Liver (tissue), 10 donors: ENCODE measurements at places on chromosomes 11 and 22. TPM values are rescaled to one million over a fixed set of nuclear protein-coding genes. Genes with fewer than 3 reads are reported as not detected.

The OR2AG2 gene
- not detected for polyA plus RNA-seq

The DUSP8 gene
- 0.33 TPM for polyA plus RNA-seq

The LDLRAD3 gene
- 0.88 TPM for polyA plus RNA-seq

The HTR3A gene
- polyA plus RNA-seq: not detected

The SLC6A5 gene
- not detected for polyA plus RNA-seq

The PHETA2 gene
- 0.89 TPM for polyA plus RNA-seq

The P2RY6 gene
- polyA plus RNA-seq: 1.3 TPM

The LARGE2 gene
- polyA plus RNA-seq: 1.7 TPM

The TMEM191B gene
- polyA plus RNA-seq: not detected

The STX3 gene
- polyA plus RNA-seq: 4.7 TPM

The L3MBTL2 gene
- 12.7 TPM for polyA plus RNA-seq

- no peaks in the 10 kb centered on the region for H3K27me3 ChIP-seq
- H3K27ac ChIP-seq: no peak overlapping the region
- no peaks in the 10 kb centered on the region for H3K4me1 ChIP-seq
- H3K36me3 ChIP-seq: peaks cover 7% of the 10 kb centered on the region
- no peak for DNase-seq
Measured at GRCh38 chr22:23306926-23307325, 126.6 kb downstream of the BCR start.

DNA sequence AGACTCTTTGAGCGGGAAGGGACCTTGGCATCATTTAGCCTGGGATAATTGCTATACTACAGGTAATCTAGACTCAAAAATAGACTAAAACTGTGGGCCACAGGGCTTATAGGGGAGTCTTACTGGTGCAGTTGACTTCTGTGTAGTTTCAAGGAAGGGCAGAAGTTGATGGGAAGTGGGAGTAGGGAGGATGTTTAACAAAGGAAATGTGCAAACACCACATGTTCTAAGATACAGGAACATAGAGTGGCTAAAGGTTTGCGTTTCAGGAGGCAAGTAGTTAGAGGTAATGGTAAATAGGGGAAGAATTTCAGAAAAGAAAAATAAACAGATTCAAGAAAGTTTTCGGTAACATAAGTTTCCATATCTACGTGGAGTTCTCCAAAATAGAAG lies 14.4 kb upstream of the SORL1 start:
- H3K27ac ChIP-seq: no peak overlapping the region
- no peak for DNase-seq
- H3K27me3 ChIP-seq: no peaks in the 10 kb centered on the region
- peaks cover 11% of the 10 kb centered on the region for H3K4me1 ChIP-seq
- no peaks in the 10 kb centered on the region for H3K36me3 ChIP-seq

DNA sequence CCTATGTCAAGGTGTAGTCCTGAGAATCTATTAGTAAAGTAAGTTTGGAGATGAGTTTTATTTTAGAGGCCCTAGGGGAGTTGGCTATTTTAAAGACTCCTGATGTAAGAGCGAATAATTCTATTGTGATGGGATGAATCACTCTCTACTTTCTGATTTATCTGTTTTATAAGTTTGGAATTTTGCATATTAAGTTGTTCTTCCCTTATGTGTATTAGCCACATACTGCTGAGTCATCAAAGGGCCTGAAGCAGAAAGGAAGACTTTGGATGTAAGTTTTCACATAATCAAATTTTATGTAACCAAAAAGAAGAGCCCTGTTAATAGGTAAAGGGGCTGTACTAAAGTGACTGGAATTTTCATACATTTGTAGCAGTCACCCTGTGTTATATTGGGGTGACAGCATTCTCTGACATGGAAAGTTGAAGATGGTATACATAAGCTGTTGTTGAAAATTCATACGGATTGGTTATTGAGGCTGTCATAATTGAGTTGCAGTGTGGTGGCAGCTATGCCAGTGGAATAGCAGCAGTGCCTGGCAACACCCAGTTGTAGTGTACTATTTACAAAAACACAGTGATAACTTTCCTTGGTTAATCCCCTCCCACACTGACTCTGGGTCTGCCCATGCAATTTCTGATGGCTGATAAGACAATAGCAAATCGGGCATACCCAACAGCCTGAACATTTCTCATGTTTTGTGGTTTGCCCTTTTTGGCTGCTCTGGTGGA lies 90.6 kb upstream of the NTM start:
- no peak overlapping the region for H3K27ac ChIP-seq
- H3K36me3 ChIP-seq: no peaks in the 10 kb centered on the region
- no peaks in the 10 kb centered on the region for H3K4me1 ChIP-seq
- no peak for DNase-seq

GRCh38 chr11:92969634-92970347 lies at the start of gene MTNR1B:
Gene MTNR1B (plus strand): TSS chr11:92969651. CDS start chr11:92969726, 75 bp downstream.
- DNase-seq: no peak
- H3K4me1 ChIP-seq: no peaks in the 10 kb centered on the region
- no peaks in the 10 kb centered on the region for H3K36me3 ChIP-seq
- H3K27ac ChIP-seq: no peak within 1 kb of the TSS
- no peak within 1 kb of the TSS for H3K4me3 ChIP-seq
- H3K27me3 ChIP-seq: no peaks in the 10 kb centered on the region

DNA sequence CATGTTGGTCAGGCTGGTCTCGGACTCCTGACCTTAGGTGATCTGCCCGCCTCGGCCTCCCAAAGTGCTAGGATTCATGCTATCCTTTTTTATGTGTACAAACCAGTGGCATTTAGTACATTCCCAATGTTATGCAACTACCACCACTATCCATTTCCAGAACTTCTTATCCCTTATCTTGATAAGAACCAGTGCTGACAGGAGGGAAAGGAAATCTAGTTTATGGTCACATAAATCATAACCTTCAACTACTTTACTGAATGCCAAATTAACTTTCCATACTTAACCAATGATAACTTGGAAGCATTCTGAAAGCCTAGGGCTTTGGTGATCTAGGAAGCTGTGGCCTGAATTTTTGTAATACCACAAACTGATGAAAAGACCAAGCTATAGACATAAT lies 170.4 kb downstream of the SWAP70 start:
- H3K27me3 ChIP-seq: no peaks in the 10 kb centered on the region
- no peaks in the 10 kb centered on the region for H3K4me1 ChIP-seq
- peaks cover 14% of the 10 kb centered on the region for H3K36me3 ChIP-seq
- no peak for DNase-seq

DNA sequence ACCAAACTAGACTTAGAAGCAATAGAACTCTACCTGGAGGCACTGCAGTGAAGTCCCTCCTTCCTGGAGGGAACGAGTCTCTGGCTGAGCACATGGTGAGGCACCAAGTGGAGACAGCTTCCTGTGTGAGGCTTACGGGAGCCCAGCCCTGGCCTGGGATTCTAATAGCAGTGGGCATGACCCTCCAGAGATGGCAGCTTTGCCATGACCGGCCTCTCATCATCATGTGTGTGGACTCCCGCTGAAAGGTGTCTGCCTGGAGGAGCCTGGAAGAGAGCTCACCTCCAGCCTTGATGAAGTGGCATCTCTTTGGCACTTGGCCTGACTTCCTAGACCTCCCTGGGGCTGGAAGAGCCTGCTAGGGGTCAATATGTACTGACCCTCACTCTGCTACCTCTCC lies 8.0 kb downstream of the DGAT2 start:
- no peaks in the 10 kb centered on the region for H3K27me3 ChIP-seq
- DNase-seq: no peak
- no peak overlapping the region for H3K4me3 ChIP-seq
- H3K36me3 ChIP-seq: no peaks in the 10 kb centered on the region

DNA sequence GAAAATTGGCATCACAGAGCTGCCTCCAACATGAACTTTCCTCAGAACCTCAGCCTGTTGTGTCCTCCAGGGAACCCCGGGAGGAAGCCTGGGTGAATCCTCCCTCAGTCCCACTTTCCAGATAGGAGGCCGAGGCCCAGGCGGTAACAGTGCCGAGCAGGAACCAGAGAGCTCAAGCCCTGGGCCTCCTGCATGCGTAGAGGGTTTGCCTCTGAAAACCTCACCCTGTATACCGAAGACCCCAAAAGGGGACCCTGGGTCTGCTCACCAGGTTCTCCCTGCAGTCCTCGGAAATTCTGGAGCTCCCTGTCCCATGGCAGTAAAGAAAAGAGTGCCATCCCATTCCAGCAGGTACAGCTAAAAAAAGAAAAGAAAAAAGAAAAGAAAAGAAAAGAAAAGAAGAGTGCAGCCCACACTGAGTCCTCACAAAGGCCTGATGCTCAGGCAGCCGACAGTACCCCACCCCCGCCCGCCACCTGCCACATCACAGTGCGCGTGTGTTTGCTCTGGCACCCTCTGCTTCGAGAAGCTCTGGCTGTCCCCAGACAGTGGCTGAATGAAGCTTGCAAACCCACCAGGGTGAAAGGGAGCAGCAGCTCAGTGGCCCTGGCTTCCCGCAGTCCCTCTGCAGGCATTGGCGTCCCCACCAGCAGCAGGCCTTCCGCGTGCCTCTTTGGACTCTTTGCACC lies 28.4 kb upstream of the FADD start:
- H3K27me3 ChIP-seq: no peaks in the 10 kb centered on the region
- no peak overlapping the region for H3K4me3 ChIP-seq
- no peaks in the 10 kb centered on the region for H3K4me1 ChIP-seq
- H3K36me3 ChIP-seq: peaks cover 42% of the 10 kb centered on the region
- no peak overlapping the region for H3K27ac ChIP-seq
- no peak for DNase-seq

DNA sequence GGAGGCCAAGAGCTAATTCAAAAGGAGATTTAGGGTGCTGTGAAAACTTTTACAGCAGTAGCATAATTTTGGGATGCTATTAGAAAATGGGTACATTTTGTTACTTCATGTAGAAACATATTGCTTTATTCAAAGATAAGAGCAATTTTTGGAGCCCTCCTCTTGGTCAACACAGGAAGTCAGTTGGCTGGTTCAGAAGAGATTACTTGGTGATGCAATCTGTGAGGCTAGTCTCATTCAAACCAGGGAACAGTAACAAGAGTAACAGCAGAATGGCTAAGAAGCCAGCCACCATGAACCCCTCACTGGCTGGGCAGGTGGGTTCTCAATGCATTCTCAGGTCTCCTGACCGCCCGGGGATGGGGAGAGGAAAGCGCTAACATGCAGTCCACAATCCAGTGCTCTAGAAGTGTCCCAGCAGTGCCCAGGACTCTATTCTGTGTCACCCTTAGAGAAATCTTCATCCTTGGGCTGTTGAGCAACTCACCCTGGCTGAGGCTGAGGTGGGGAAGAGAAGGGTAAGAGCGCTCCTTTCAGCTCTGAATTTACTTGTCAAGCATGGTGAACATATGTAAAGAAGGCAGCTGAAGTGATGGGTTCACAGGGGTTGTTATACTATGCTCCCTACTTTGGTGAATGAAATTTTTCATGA lies 262.2 kb upstream of the UBASH3B start:
- H3K4me3 ChIP-seq: no peak overlapping the region
- no peak for DNase-seq
- no peaks in the 10 kb centered on the region for H3K36me3 ChIP-seq
- H3K4me1 ChIP-seq: no peaks in the 10 kb centered on the region

DNA sequence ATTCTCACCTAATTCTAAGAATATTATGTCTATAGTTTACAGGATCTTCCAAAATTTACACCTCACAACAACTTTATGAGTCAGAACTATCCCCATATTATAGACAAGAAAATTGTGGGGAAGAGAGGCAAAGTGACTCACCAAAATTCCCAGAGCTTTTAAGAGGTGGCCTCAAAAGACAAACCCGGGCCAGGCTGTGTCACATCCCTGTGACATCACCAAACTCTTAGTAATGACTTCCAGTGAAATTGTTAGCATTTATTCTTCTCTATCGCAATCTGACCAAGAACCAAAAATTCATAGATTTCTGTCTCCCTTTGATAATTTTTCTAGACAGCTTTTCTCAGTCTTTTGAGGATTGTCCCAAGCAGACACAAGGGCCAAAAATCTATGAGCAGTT lies 134.3 kb downstream of the SNX19 start:
- no peaks in the 10 kb centered on the region for H3K27me3 ChIP-seq
- no peaks in the 10 kb centered on the region for H3K4me1 ChIP-seq
- no peak for DNase-seq
- H3K27ac ChIP-seq: no peak overlapping the region

DNA sequence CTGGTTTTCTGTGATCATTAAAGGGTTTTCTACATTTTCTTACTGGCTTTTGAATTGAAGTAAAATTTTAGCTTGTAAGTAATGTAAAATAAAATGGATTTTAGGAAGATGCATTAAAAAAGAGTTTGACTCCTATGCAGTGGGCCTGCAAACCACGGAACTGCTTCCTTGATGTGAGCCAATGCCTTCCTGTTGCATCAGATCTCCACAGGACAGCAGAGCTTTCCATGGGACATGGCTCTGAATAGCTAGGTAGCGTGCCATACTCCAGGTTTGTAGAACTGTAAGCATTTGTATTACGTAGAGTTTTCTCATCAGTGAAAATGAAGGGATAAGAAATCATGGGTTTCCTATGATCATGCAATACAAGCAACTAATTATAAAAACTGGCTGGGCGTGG lies 133.4 kb downstream of the SWAP70 start:
- H3K4me3 ChIP-seq: no peak overlapping the region
- no peaks in the 10 kb centered on the region for H3K4me1 ChIP-seq
- peaks cover 2% of the 10 kb centered on the region for H3K36me3 ChIP-seq
- no peaks in the 10 kb centered on the region for H3K27me3 ChIP-seq
- DNase-seq: no peak

GRCh38 chr11:5695580-5695979 lies 6.0 kb downstream of the TRIM22 start:
- DNase-seq: no peak
- no peak overlapping the region for H3K27ac ChIP-seq
- no peaks in the 10 kb centered on the region for H3K4me1 ChIP-seq
- no peak overlapping the region for H3K4me3 ChIP-seq

GRCh38 chr11:38156495-38157146 lies 1558.6 kb upstream of the RAG2 start:
- no peak overlapping the region for H3K27ac ChIP-seq
- no peak for DNase-seq
- no peaks in the 10 kb centered on the region for H3K36me3 ChIP-seq
- H3K27me3 ChIP-seq: no peaks in the 10 kb centered on the region
- no peaks in the 10 kb centered on the region for H3K4me1 ChIP-seq

DNA sequence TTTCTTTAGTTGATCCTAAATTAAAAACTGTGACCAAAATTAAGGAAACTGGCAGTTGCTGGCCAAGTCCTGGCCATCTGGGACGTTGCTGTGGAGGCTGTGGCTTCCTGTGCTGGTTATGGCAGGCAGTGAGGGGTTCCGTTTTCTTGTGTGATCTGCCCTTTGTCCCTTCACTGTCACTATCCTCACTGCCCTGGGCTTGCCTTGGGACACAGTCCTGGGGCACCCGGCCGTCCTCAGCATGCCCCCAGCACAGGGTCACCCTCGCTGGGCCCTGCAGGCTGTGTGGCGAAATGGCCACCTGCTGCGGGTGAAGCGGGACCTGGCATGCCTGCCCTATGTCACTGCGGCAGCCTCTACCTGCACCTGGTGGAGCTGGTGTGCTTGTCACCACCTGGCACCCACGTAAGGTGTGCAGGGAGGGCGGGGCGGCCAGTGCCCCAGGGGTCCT lies 52.5 kb upstream of the SLC22A12 start:
- no peaks in the 10 kb centered on the region for H3K36me3 ChIP-seq
- H3K27me3 ChIP-seq: no peaks in the 10 kb centered on the region
- H3K4me3 ChIP-seq: no peak overlapping the region
- H3K4me1 ChIP-seq: no peaks in the 10 kb centered on the region

DNA sequence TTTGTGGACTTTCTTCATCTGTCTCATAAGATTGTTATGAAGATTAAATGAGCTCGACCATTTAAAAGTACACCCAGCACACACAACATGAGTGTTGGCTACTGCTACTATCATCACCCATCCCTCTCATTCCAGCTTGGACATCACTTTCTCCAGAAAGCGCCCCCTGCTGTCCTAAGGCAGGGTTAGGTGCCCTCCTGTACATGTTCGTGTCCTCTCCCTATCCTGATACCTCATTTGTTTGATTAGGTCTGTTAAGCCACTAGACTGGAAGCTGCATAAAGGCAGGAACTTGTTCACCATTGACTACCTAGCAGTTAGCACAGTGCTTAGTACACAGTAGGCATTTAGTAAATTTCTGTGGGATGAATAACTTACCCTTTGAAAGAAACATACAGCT lies 85.5 kb downstream of the ENTHD1 start:
- H3K27ac ChIP-seq: no peak overlapping the region
- peak; percentile 62 for DNase-seq
- H3K4me3 ChIP-seq: no peak overlapping the region
- no peaks in the 10 kb centered on the region for H3K4me1 ChIP-seq
- H3K36me3 ChIP-seq: no peaks in the 10 kb centered on the region
